Stimulated activated CD4-positive, alpha-beta T cell treated with anti-CD3 and anti-CD28 coated beads, Interleukin-1b, Interleukin-23, amount 100 ng/mL, for 1 hour (primary cell): ENCODE measurements at places on chromosomes 3 and 15.

DNA sequence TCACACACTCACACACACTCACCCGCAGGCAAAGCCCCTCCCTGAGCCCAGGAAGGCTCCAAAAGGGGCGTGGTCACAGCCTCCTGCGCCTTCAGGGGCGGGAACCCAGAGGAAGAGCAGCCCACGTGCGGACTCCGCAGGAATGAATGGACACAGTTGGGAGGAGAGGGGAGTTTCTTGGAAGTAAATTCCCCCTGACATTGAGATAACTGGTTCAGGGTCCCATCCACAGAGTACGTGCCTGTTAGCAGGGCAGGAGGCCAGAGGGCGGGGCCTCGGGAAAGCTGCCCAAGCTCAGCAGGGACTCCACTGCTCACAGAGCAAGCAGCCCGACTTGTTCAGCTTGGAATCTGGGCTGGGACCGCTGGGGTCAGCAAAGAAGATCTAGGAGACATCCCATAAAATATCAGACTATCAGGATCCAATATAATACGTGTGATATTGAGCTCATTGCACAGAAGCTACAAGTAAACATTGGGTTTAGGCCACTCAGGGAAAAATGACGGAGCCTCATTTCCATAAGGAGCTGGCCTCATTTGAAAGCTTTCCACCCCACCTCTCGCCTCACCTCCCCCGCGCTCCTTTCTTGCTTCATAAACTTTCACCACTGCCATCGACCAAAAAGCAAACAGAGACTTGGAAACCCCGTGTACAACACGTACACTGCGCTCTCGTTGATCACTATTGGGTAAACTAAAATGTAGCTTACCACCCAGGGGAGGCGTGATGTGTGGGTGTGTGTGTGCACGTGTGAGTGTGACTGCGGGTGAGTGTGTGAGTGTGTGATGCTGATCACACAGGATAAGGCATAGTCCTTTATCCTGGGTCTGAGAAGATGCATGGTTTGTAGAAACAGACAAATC, 36.0 kb downstream of the TM2D3 start:
- no peak for DNase-seq

DNA sequence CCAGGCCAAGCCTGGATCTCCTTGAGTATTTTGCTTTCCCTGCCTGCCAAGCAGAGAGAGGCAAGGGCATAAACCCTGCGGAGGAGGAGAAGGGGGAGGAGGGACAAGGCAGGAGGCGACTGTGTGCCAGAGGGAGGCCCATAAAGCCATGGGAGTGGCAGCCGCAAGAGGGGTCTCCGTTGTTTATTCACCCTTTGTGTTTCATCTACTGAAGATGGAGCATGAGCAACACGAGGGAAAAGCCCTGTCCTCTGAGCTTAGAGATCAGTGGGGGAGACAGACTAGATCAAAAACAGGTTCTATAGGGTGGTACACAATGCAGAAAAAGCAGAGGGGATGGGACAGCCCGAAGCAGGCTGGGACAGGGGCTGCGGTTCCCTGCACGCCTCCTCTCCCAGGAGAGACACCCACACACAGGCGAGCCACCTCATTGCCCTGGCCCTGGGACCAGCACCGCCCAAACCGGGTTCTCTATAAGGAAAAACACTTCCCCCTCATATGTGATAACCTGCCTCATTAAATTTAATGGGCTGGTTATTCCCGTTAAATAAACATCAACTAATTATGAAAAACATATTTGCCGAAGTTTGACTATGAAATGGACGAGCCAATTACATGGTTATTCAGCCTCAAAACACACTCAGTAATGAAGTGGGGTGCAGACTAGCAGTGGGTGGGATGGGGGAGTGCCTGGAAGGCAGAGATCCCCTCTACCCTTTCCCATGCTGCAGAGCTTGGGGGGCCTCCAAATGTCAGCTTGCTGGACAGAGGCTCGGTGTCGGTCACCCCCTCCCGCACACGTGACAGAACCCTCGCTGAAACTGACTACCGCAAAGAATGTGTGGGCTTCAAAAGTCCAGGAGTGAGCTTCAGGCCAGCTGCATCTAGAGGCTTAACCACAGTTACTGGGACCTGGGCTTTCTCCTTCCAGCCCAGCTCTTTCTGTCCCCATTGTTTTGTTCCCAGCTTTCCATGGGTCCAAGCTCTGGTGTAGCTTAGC, 14.2 kb upstream of the PLXNA1 start:
- no peak for DNase-seq

- DNase-seq = no peak
Measured at GRCh38 chr15:100759698-100760356, 119.8 kb upstream of the ALDH1A3 start.

DNA sequence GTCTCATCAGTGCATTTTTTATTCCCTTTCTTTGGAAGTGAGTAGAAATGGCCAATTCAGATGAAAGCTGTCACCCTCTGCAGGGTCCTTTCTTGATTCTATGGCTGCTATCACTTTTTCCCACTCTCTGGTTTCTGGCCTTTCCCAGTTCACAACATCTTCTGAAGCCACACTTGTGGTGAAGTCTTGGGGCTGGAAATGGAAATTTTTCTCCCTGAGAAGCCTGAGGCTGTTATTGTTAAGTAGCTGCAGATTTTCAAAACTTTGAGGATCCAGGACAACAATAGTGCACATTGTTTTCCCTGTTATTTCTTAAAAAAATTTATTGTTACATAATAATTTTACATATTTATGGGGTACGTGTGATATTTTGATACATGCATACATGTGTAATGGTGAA, 250.3 kb upstream of the RASGRP1 start:
- no peak for DNase-seq

GRCh38 chr3:154193000-154193615, 71.9 kb downstream of the ARHGEF26 start:
- no peak for DNase-seq

GRCh38 chr3:89698208-89698830, 590.9 kb downstream of the EPHA3 start:
- DNase-seq = no peak

DNA sequence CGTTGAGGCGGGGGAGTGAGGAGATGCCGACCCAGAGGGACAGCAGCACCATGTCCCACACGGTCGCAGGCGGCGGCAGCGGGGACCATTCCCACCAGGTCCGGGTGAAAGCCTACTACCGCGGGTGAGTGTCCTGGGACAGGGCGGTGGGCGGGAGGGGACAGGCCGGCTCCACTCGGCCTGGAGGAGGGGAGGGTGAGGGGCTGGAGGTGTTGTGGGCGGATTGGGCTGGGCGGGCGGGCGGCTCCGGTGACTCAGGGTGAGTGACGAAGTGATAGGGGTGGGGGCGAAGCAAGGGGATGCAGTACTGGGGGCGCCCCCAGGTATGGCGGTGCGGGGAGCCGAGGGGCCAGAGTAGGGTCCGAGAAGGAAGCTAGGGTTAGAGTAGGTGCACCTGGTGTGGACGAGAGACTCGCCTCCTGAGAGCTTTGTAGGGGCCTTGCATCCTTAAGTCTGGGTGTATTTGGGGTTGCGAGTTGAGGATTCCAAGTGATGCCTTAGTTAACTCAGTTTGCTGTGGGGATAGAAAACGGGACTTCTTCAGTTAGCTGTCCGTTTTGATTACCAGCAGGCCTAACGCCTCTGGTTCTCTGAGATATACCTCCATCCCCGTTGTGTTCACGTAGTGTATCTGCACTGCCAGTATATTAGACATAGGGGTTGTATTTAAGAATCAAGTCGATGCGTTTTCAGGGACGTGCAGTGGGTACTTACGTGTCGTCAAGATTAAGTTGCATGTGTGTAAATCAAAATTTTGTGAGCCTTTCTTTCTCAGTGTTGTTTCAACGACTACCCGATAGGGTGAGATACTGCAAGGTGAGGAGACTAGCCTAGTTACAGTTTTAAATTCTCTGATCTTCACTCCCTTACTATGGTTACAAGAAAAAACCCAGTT, 670 bp downstream of the PRKCI start:
- no peak for DNase-seq

DNA sequence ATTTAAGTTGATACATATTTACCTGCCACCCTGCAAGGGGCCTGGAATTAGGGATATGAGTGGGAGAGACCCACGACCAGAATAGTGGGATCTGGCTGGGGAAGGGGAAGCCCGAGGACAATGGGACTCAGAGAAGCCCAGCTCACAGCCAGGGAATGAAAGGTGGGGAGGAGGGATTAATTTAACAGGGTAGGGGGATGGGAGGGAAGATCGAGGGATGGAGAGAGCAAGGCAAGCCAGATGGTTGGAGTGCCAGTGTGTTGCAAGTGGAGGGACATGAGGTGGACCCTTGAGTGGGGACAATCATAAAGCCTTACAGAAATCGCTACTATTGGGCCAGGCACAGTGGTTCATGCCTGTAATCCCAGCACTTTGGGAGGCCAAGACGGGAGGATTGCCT, 4.4 kb upstream of the GNAI2 start:
- DNase-seq = no peak

DNA sequence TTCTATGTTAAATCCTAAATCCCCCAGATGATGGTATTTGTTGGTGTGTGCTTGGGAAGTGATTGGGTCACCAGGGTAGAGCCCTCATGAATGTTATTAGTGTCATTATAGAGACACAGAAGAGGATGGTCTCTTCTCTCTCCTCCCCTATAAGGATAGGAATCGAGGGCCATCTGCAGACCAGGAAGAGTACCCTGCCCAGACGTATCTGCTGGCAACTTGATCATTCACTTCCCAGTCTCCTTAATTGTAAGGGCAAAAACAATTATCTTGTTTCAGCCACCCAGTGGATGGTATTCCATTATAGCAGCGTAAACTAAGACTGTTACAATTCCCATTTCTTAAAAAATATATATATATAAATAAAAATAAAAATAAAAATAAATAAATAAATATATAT, 892.2 kb downstream of the SI start:
- DNase-seq = no peak

DNA sequence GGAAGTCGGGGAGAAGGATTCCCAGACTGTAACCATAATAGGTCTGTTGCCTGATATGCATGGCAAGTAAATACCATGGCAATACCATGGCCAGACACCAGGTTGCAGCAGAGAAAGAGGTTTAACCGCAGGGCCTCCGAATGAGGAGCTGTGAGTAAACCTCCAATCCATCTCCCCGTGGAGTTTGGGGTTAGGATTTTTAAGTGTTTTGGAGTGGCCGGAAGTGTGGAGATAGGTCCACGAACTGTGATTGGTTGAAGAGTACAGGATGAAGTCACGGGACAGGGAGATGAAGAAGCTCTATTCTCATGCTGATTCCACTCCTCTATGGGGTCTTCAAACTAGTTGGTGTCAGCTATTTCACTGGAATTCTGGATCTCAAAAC, 127.9 kb downstream of the ST8SIA2 start:
- no peak for DNase-seq

- DNase-seq = no peak
Measured at GRCh38 chr3:55252921-55253320, 234.2 kb downstream of the WNT5A start.

GRCh38 chr15:58307313-58307961, 124.4 kb upstream of the LIPC start:
- no peak for DNase-seq

DNA sequence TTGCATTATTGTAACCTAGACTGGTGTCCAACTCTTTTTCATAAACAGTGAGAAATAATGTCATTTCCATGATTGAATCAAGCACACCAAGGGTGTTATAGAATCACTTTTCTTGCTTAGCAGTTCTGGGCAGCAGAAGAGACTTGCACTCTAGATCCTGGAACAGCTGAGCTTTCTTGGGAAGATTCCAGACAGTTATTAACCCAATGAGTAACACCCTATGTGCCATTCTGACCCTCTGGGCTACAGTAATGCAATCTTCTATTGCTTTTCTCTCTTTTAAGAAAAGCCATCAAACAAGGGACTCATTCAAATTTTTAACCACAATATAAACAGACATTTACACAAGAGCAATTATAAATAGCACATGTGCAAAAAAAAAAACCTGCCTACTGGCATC, 39.3 kb upstream of the USP3 start:
- no peak for DNase-seq

DNA sequence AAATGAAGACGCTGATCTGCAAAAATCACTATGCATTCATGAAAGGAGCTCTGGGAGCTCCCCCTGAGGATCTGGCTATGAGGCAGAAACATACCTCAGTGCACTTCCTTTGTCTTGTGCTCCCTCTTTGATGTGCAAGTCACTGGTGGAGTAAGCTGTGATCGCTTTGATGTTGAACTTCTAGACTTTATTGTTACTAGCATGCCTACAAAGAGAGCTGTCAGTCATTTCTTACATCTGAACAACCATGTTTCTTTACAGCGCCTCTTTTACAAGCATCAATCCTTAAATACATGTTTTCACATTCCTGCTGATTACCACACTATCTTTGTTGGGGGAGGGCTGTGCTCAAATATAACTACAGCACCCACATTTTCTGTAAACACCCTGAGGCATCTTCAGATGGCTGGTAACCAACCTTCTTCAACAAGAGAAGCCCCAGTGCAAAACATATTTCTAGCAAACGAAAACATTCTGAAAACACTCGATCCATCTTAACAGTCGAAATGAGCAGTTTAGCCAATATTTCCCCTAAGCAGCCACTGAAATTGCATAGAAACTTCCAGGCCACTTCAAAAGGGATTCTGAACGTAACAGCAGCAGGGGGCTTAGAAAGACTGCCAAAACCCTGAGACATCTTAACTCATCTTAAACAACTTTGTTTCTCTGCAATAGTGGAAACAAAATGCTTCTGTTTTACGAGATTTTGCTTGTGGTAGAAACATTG, 101.9 kb upstream of the ICE2 start:
- no peak for DNase-seq

DNA sequence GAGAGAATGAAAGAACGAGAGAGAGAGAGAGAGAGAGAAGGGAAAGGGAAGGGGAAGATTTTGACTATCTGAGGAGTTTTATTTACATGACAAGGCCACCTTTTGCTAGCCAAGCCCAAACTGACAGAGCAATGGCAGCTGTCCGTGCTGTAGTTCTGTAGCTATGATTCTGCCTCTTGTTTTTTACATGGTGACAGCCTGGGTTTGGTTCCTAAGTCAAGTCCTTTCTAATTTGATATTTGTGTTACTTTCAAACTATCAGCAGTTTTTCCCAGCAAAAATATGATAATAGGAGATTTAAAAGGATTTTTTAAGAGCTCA, 26.3 kb upstream of the MFGE8 start:
- DNase-seq = no peak

GRCh38 chr3:50930371-50931208, 255.9 kb downstream of the DOCK3 start:
- DNase-seq = no peak

- DNase-seq = no peak
Measured at GRCh38 chr3:116102037-116102436, 343.2 kb downstream of the LSAMP start.

GRCh38 chr3:90080988-90081387, 973.6 kb downstream of the EPHA3 start:
- DNase-seq = no peak

GRCh38 chr3:57927916-57928315, 80.3 kb upstream of the FLNB start:
- DNase-seq = no peak

- DNase-seq = no peak
Measured at GRCh38 chr3:183975981-183976662, 41.6 kb downstream of the ABCC5 start.

DNA sequence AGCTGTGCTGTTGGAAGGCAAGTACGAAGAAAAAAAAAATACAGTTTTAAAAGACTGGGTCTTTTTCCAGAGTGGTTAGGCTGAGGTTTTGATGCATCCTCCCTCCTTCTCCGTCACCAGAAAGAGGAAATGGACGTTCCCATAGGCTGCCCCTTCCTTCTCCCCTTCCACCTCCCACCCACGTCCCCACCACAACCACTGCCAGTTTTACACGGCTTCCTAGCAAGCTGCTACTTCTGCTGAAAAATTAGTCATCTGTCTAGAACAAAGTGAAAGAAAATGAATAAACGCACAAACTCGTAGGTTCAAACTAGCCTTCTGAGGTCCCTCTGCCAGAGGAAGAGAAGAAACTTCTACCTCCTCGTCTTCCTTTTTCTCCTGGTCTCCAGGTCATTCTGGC, 71.6 kb upstream of the RPL35A start:
- DNase-seq = no peak

GRCh38 chr3:186869253-186870100, 27.0 kb downstream of the ADIPOQ start:
- no peak for DNase-seq
